ENCODE measurements at places on chromosomes 4 and X. TPM values are rescaled to one million over a fixed set of nuclear protein-coding genes. Genes with fewer than 3 reads are reported as not detected.

The FAM53A gene
- polyA plus RNA-seq, result 0.78 TPM

The SULT1B1 gene
- not detected for polyA plus RNA-seq

The H2BW1 gene
- polyA plus RNA-seq, result not detected

The TRIM2 gene
- polyA plus RNA-seq, result 218 TPM

The EDA gene
- polyA plus RNA-seq, result 1.3 TPM

The PITX2 gene
- polyA plus RNA-seq, result not detected

The TMEM128 gene
- 93.6 TPM for polyA plus RNA-seq

The RPL36A gene
- polyA plus RNA-seq, result 1,978 TPM

The CT55 gene
- polyA plus RNA-seq, result not detected

Measured in neural cell (in vitro differentiated cells).